HT1080 (cell line): ENCODE measurements at places on chromosomes 5 and 9. TPM values are rescaled to one million over a fixed set of nuclear protein-coding genes. Genes with fewer than 3 reads are reported as not detected.
A peak's percentile ranks its signal among the peaks of the same experiment; 100 is the strongest.

DNA sequence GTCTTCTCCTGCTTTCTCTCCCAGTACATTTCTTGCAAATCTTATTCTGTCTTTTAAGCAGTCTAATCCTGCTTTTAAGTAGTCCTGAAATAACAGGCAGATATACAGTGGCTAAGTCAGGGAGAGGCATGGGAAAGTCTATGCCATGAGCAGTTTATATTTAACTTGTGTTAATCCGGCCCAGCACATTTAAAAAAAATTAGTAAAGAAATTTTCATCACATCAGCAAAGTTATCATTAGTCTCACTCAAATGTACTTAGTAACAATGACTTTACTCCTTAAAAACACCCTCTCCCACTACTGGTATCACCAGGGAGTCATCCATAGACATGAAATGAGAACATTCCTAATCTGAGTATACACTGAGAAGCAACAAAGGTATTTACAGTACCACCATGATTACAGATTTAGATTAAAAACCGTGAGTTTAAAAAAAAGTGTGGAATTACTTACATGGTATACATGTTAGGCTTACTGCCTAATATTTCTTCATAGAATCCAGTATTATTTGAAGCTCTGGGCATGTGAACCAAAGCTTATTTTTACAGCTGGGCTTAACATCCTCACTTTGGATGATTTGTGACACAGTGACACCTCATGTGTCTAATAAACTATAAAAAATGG, 75.9 kb upstream of the DAB2 start:
- DNase-seq: no peak

DNA sequence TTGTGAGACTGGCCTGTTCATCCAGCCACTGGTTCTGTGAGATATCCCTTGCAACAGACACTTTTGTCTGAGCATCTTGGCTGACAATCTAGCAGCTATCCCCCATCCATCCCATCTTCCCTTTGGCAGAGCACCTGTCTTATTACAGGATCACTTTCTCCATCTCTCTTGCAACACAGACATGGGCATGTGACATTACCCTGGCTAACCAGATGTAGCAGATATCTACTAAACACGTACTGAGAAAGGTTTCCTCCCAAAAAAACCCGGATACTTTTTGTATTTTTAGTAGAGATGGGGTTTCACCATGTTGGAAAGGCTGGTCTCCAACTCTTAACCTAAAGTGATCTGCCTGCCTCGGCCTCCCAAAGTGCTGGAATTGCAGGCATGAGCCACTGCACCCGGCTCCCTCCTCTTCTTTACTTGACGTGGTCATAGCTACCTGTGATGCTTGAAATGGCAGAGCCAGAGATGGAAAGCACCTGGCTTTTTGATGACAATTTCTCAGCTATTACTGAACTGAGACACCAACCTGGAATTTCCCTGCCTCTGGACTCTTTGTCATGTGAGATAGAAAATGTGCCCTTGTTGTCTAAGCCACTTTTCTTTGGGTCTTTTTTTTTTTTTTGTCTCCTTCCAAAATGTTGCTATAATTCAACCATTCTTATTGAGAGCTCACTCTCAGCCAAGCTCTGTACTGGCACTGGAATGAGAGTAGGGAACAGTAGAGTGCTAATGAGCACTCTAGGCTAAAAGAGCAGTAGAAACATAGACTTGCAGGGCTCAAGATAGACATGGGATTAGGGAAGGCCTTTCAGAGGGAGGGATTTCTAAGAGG, 32.6 kb downstream of the FNBP1 start:
- DNase-seq: no peak

ACTBL2 gene
- 0.47 and 0.80 TPM in 2 replicates for total RNA-seq

DNA sequence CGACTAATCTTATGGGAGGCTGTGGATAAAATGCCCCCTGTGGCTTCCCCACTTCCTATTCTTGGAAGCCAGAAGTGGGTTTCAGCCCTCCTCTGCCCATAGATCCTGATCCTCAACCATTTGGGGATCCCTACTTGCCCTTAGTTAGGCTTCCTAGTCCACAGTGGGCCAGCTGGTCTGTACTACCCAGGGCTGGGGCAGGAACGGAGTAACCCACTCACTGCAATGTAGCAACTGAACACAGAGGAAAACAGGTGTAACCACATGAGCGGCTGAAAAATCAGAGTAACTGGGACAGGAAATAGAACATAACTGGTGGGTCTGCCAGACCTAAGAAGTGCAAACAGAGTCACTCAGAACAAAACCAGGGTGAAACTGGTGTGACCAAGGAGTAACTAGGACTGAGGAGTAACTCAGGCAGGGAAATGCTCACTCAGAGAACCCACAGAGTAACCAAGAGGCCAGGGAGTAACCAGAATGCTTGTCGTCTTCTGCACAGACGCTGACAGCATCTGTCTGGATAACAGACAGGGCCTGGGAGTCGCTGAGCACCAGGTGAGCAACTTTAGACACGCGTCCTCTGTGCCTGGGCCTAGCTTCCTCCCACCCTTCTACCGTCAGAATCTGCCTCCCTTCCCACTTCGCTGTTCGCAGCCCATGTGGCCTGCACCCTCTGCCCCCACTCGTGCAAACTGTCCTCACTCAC, 1.0 kb downstream of the AQP3 start:
- DNase-seq: no peak

SPATA31C1 gene
- not detected in 2 replicates for total RNA-seq

DNA sequence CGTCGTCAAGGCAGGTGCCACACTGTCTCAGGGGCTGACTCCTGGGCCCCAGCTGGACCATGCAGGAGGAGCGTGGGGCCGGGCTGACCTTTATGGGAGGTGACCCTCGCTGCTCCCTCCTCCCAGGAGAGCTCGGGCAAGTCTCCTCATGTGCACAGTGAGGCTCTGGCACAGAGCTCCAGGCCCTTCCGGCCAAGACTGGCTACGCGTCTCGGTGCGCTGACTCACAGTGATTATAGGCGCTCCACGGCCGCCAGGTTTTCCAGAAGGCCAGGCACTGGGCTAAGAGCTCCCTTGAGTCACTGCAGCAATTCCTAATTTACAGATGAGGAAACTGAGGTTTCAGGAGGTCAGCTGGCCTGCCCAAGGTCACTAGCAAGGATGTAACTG, 47.4 kb downstream of the VAV2 start:
- peak; percentile 88 for DNase-seq
